Foreskin keratinocyte (primary cell): ENCODE measurements at places on chromosomes 3 and 15.

GRCh38 chr3:160162440-160162839, 62.8 kb upstream of the C3orf80 start:
- DNase-seq = no peak

DNA sequence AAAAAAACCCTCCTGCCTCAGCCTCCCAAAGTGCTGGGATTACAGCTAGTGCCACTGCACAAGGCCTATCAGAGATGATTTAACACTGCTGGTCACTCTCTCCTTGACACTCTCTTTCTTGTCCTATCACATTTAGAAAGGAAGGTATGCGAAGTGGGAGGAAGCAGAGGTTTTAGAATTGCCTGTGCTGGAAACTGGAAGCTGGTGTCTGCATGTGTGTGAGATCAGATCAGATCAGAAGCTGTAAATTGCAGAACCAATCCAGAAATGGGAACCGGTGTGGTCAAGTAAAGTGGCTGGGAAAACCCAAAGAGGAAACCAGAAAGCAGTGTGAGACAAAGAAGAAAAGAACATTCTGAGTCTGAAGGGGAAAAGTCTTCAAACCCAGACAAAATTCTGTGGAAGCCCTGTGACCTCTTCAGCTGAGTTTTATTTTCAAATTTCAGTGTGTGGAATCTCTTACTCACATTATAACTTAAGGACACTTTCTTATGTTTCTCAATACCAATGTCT, 2.8 kb downstream of the EFHB start:
- DNase-seq = no peak

DNA sequence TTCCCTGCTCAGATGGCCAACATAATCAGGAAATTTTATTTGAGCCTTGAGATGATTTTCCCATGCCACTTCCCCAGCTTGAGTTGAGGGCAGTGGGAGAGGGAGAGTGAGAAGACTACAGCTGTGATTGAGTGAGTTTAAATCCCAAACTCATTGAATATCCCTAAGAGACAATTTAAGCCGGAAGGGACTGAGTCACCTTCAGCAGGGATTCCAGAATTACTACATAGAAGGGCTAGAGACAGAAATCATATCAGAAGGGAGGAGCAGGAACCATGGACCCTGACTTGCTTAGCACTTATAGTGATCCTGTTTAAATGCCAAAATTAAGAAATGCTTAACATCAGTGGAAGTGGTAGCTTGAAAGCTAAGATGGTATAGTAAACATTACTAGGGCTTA, 312.2 kb upstream of the SLCO3A1 start:
- DNase-seq = no peak

- DNase-seq = peak; percentile 65
These were observed 110.8 kb downstream of the NR2E3 start for GRCh38 chr15:71921191-71921590.

DNA sequence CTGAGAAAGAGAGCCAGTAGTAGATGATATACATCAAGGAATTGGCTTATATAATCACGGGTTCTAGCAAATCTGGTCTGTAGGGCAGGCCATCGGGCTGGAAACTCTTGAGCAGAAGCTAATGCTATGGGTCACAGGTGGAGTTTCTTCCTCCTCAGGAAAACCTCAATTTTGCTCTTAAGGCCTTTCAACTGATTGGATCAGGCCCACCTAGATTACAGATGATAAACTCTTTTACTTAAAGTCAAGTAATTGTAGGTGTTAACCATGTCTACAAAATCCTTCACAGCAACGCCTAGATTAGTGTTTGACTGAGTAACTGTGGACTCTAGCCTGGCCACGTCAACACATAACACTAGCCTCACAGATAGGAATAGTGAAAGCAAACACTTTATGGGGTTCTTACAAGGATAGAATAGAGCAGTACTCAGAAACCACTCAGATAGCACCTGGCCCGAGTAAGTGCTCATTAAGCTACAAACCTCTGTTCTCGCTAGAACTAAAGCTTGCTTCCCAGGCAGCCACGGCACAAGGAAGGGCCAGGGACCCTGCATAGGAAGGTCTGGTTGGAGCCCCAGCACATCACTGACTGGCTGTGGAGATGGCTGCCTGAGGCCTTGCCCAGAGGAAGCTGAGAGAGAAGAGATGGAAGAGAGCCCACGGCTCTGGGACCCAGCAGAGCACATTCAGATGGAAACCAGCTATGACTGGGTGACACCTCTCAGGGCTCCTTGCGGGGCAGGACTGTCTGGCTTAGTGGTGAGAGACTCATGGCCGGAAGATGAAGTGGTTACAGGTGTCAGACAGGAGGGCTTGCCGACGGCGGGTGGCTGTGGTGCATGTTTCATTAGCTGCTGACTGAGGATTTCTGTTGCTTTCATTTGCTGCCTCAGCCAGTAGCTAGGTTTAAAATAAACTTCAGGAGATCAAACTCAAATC, 202.5 kb upstream of the TLE3 start:
- no peak for DNase-seq

DNA sequence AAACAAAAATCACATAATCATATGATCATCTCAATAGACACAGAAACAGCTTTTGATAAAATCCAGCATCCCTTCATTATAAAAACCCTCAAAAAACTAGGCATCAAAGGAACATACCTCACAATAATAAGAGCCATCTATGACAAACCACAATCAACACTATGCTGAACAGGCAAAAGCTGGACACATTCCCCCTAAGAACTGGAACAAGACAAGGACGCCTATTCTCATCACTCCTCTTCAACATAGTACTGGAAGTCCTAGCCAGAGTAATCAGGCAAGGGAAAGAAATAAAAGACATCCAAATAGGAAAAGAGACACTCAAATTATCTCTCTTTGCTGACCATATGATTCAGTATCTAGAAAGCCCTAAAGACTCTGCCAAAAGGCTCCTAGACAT, 54.9 kb upstream of the SLC12A8 start:
- no peak for DNase-seq

GRCh38 chr15:69066007-69066995, 51.8 kb downstream of the NOX5 start:
- DNase-seq = no peak

DNA sequence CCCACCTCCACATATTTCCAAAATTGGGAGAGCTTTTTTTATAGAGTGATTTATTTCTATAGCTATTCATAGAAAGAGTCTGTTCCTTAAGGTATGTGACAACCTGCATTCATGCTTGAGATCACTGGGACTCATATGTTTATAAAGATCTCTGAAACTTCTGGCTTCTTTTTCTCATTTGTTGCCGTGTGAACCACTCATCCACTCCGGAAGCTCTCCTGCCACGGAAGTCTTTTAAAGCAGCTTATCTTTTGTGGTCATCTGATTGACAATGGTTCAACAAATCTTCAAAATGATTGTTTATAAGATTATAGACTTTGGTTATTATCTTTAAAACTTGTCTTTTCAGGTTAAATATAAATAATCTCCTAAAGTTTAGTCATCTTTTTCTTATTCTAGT, 260.5 kb downstream of the C3orf38 start:
- DNase-seq = no peak

- DNase-seq = no peak
These were observed 63.4 kb upstream of the FAM174B start for GRCh38 chr15:92719021-92719420.

DNA sequence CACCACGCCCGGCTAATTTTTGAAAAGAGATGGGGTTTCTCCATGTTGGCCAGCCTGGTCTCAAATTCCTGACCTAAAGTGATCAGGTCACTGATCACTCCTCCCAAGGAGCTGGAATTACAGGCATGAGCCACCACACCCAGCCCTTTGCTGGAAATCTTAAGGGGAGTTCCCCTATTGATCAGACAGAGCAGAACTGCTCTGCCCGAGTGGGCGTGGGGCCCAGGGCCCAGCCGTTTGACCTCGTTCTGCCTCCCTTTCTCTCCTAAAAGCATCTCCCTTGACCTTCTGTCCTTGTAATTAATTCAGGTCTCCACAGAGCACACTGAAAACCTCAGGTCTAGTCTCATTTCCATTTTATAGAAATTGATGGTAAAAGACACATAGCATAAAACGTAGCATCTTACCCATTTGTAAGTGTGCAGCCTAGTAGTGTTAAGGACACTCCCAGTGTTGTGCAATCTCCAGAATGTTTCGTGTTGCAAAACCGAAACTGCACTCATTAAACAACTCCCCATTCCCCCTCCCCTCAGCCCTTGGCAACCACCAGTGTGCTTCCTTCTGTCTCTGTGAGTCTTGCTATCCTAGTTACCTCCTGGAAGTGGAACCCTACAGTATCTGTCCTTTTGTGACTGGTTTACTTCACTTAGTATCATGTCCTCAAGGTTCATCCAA, 89.3 kb downstream of the SLCO3A1 start:
- DNase-seq = peak; percentile 95

- DNase-seq = no peak
These were observed 47.9 kb downstream of the YEATS2 start for GRCh38 chr3:183745300-183746098.

DNA sequence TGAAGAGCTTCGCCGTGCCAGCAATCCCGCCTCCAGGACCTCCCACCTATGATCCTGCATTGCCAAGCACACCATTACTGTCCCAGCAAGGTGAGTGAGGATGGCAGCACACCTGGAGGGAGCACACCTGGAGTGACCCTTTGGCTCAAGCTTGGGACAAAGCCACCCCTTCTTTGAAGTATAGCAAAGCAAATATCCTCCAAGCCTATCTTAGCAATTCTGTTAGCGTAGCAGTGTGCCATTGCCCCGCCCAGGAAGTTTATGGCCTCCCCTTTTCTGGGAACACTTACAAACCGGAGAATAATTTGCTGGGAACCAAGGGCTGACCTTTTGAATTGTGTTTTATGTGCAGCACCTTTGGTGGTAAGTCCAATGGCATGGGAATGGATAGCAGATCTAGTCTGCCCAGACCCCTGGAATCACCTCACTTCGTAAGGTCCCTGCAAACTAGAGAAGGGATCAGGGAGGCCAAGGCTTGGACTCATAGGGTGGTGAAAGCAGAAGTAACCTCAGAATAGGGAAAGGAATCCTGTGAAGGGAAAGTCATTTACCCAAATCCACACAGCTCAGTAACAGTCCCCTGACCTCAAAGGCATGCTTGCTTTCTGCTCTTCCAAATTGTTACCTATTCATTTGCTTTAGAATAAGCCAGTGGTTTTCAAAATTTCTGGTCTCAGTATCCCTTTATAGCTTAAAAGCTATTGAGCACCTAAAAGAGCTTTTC, 70.1 kb downstream of the HCN4 start:
- DNase-seq = no peak

- no peak for DNase-seq
These were observed 186.5 kb downstream of the FOXP1 start for GRCh38 chr3:71397046-71397445.

- DNase-seq = no peak
These were observed 108.4 kb downstream of the GHSR start for GRCh38 chr3:172339892-172340291.

DNA sequence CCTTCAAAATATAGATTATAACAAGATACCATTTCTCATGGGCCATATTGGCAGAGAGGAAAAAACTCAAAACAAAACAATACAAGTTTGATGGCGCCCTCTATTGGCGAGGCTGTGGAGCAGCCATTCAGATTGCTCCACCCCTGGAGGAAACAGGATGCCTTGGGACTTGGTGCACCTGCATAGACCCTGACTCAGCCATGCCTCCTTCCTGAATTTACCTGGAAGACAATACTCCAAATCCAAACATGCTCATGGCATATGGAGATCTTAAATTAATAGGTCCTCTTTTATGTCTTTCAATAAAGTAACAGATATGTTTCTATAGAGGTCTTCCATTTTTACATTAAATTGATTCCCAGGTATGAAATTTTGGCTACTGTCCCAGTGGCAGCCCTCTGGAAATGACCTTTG, 90.0 kb downstream of the APBA2 start:
- peak; percentile 13 for DNase-seq

GRCh38 chr15:39267685-39268084, 313.2 kb upstream of the THBS1 start:
- no peak for DNase-seq

GRCh38 chr3:113625834-113626233, 70.6 kb downstream of the USF3 start:
- no peak for DNase-seq

DNA sequence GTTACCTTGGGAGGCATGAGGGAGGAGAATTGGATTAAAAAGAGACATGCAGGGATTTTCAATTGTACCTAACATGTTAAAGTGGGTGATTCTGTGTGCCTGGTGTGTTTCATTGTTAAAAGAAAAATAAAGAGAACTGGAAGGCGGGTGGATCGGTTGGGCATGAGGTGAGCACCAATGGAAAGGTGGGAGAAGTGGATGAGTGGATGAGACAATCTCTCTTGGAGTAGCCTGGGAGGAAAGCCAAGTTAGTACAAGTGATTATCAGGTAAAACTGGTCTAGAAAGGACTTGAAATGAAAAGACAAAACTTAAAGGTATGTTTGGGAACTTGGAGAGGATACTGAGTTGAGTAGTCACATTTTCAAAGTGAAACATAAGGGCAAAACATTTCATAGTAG, 12.1 kb downstream of the VEPH1 start:
- no peak for DNase-seq

GRCh38 chr3:171752329-171752728, 58.0 kb downstream of the PLD1 start:
- DNase-seq = no peak
